GM13976 (cell line): ENCODE measurements at places on chromosomes 16 and 17.

DNA sequence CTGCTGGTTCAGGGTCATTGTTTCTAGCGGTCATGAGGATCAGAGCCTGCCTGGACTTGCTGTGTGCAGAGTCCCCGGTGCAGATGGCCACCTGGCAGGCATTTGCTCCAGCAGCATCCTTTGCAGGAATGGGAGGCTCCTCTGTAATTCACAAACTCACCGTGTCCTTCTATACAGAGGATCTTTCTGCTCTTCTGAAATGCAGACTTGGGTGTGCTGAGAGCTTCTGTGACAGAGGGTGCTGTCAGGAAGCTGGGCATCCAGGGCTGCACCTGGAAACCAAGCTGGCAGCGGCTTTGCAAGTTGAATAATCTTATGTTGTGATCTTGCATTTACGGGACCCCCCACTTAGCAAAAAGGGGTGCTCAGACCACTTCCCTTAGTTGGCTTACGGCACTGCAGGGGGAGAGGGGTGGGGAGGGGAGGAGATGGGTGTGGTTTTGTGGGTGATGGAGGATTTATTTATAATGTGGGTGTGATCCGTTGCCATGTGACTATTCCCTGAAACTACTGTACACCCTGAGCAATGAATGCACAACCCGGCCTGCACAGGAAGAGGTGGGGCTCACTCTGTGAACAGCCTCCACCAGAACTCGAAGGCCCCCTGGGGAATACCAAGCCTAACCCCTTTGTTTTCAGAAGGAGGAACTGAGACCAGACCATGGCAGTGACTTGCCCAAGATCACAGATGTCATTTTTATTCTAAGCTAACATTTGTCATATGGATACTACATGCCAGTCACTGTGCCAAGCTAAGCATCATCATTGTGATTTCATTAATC lies 178.3 kb downstream of the PRKCB start:
- peak; percentile 82 for DNase-seq

- no peak for DNase-seq
Measured at GRCh38 chr17:3962217-3962964, 1.8 kb downstream of the ATP2A3 start.

GRCh38 chr17:63445954-63446752 lies at the start of gene CYB561:
Gene CYB561, minus strand, starts transcription at chr17:63446306. Its CDS starts 8,759 bp downstream, at chr17:63437547.
- peak; percentile 93 for DNase-seq

GRCh38 chr16:54846766-54847165 lies 83.9 kb upstream of the IRX5 start:
- DNase-seq = no peak

GRCh38 chr17:45981306-45981705 lies 17.7 kb upstream of the STH start:
- DNase-seq = no peak

- DNase-seq = no peak
Measured at GRCh38 chr17:39195568-39196160, 1.8 kb downstream of the CACNB1 start.

DNA sequence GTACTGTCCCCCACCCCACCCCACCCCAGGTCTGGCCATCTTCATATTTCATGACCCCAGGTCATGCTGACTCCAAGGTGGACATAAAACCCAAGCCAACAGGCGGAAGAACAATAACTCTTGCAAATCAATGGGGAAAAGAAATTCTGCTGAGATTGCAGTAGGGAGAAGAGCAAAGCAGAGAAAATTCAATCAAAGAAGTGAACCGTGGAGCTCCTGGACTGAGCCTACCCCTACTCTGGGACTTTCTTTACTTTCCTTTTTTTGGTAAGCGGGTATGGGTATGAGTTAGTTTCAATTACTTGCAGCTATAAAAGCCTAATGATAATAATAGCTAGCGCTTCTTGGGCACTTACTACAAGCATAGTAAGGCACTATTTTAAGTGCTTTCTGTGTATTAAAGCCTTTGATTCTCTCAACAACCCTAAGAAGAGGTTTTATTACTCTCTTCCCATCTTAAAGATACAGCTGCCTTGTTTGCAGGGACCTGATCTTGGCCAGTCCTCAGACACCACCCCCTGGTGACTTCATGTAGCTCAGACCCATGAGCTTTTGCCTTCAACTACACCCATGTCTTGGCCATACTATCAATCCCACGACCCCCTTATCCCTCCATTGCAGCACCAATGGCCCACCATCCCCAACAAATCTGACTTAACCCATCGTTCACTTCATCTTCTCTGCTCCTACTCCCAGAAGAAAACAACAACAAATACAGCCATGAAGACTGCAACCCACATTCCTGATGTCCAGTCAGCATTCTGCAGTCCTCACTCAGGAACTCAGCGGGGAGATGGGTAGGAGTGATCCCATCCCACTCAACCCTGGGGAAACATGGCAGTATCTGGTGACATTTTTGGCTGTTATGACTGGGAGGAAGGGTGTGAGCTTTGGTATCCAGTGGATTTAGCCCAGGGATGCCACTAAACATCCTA lies 4.4 kb downstream of the GGA2 start:
- no peak for DNase-seq

DNA sequence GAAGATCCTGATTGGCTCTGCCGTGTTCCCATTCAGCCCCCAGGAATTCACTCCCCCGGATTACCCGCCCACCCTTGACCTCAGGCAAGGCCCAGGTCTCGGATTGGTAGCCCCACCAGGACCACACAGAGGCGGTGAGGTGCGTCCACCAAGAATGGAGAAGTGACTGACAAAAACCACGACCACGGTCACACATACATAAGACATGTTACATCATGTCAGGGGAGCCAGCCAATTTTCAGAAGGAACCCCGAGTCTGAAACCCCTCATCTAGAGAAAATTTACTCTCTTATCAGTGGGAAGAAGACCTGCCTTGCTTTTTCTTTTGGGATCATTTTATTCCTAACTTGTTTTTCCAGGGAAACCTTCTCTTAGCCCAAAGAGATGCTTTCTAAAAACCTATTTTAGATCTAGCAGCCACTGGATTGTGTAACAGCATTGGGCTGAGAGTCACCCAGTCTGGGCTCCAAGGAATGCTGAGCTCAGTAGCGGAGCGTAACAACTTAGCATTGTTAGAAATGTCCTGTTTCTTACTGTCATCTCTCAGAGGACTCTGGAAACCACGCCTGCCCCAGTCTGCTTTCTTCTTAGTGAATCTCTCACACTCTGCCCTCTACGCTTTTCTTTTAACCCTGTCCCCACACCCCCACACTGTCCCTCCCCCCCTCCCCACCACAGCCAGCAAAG lies 164.1 kb downstream of the CMIP start:
- peak; percentile 74 for DNase-seq

DNA sequence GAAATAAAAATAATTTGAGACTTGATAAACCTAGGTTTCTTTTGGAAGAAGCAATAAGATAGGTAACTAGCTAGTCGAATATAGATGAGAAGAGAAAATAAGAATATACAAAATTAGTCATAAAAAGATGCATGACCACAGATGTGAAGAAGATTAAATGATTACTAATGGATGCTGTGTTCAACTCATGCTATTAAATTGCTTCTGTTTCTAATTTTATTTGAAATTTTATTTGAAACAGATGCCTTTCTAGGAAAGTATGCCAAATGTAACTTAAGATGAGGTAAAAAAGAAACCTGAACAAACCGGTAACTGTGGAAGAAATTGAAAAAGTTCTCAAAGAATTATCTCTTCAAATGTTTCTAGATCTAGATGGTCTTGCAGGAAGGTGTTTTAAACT lies 91.6 kb downstream of the OR1D5 start:
- no peak for DNase-seq

DNA sequence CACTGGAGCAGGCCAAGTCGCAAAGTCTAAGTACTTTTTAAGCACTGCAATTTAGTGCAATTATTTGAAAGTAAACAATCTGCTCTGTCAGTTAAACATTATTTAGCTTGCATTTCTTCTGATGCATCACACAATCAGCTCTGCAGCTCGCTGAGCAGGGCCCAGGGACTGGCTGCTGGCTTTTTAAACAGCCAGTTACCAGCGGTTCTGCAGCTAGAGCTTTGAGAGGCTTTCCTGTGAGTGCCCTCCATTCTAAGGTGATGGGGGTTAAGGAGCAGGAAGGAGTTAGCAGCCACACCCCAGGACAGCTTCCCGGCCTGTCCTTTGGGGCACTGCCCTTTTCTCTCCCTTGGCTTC lies 154.3 kb downstream of the SALL1 start:
- DNase-seq = no peak

- no peak for DNase-seq
Measured at GRCh38 chr17:9079461-9080103, 58.3 kb downstream of the NTN1 start.

GRCh38 chr17:78226759-78227454 lies 4.5 kb upstream of the TMEM235 start:
- no peak for DNase-seq
